ENCODE measurements at places on chromosomes 1 and 21.
A peak's percentile ranks its signal among the peaks of the same experiment; 100 is the strongest.

DNA sequence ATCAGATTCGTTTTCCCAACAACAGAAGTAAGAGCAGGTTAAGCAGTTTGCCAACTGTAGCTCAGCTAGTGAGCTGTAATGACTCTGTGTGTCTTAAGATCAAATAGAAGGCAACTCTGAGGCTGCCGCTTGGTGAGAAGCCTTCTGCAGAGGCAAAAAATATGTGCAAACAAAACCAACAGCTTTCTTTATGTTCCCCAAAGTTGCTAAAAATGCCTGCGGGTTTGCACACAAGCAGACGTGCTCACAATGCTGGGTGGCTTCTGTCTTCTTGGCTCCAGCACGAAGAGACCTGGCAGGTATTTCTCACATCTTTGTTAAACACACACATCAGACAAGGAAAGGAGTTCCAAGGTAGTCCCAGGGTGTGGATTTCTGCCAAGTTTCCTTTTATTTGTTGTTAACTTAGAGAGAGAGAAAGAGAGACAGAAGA lies 158.9 kb upstream of the JUN start:
- DNase-seq: no peak

DNA sequence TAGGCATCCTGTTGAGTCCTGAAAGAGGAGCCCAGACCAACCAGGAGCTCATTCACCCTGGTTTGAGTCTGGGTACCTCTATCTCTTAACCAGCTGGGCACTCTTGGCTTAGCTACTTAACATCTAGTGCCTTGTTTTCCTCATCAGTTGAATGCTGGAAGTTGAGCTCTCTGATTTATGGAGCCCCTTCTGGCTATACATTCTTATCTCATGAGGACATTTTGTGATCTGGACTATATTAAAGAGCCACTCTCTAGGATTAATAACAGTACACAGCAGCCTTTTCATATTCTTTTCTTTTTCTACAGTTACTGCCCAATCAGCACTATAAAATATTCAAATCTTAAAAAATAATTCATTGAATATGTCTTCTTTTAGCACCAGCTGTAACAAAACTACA lies 296.9 kb upstream of the RUNX1 start:
- DNase-seq: no peak

- DNase-seq: no peak
These were observed 626.7 kb upstream of the ADGRL2 start for GRCh38 chr1:81174052-81174451.

DNA sequence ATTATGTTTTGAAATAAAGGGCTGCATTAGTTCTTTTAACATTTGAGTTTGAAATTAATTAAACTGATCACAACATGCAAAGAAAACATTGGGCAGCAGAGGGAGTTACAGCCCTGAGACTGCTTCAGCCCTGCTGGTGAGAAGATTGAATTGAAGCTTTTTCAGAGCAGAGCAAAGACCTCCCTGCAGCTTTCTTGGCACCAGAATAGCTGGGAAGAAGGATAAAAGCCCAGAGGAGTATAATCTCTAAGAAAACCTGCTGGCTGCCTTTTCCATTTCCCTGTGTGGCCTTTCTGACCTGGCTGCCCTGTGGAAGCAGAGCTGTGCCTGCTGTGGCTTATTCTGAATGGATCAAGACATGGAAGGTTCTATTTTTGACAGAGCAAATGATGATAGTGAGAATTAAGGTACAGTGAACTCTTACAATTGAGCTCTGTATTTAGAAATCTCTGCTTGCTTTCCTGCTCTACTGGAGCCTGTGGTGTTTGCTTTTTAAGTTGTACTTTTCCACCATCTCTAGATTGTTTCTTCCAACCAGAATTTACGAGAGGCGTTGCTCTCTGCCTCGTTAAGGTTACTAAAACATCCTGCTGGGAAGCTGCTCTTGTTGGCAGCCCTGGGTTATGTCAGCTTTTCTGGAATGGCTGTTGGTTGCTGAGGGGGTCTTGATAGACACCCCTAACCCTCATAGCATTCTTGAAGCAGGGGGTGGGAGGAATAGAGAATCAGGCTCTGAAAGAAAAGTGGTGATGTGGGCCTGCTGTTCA lies 9.9 kb downstream of the SNRPE start:
- DNase-seq: peak; percentile 79

DNA sequence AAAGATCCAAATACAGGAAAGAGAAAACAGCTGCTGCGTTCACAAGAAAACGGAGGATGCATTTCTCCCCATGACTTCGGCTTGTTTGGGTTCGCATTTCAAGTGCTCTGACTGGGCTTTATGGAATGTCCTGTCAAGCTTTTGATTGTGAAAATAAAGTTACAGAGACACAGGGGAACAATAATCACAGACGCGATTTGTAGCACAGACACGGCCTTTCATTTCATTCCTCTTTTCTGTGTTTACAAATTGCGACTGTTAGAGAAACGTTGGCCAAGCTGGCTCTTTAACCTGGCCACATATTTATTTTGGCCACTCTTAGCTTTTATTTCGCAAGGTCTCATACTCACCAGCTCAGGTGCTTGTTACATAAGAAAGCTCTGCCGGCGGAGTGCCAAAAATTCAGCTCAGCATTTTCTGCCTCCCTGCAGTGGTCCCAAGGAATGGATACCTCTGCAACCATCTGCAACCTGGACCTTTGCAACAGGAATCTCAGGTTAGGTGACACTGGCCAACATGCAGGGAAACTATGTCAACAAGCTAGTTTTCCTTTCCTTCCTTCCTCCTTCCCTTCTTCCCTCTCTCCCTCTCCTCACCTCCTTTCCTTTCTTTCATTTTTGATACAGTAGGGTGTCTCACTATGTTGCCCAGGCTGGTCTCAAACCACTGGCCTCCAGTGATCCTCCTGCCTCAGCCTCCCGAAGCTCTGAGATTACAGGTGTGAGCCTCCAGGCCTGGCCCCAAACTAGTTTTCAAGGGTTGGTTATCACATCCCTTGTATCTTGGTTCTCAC lies 58.2 kb upstream of the SLC45A1 start:
- DNase-seq: no peak

GRCh38 chr21:41965045-41965444 lies 11.2 kb upstream of the C2CD2 start:
- DNase-seq: no peak

GRCh38 chr1:18256282-18257235 lies 149.0 kb downstream of the IGSF21 start:
- DNase-seq: peak; percentile 38

DNA sequence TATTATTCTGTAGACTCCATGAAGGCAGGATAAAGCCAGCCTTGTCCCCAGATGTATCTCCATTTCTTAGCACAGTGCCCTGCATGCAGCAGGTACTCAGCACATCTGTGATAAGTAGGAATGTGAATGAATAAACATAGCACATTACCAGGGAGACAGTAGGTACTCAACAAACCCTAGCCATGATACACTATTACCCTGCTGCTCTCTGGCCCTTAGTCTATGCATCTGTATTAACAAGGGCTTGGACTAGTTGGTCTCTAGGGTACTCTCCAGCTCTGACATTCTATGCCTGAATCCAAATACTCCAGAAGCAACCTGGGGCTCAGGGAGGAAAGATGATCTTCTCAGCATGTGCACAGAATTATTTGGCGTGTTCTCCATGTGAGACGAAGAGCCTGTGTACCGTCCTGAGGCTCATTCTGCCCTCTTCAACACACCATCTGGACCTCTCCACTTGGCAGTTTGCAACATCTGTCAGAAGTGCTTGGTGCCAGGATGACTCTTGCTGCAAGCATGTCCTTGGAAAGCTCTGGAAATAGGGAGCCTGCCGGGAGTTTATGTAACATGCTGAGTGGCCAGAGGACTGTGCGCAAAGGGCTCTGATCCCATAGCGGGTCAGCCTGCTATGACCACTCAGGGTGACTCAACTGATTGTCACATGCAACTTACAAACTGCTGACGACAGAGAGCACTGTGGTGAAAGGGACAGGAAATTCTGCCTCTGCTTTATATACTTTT lies 228.2 kb upstream of the USP24 start:
- no peak for DNase-seq

- DNase-seq: peak; percentile 62
These were observed 12.5 kb downstream of the C1orf21 start for GRCh38 chr1:184399192-184399847.

Data from OCI-M1 (cell line).